GM12891 (cell line): ENCODE measurements at places on chromosomes 5 and 9.

DNA sequence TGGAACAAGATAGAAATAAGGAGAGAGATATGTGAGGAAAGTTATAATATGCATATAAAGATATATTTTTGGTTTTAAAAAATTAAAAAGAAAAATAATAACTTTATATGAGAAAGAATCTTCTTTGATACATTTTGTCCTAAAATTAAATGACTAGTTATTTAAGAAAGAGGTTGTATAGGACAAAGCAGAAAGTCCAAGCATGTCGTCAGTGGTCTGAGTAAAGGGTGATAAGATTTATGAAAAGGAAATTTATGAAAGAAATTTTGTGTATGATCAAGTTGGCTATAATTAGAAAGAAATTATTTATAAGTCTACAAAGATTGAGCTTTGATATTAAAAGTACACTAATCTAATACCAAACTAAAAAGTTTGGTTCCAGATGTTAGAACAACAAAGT, 32.0 kb downstream of the GTF3C4 start:
- DNase-seq, result no peak

GRCh38 chr9:135921749-135922310, 14.5 kb upstream of the CAMSAP1 start:
- no peak for DNase-seq

GRCh38 chr9:137355761-137356365, 53.8 kb upstream of the NRARP start:
- no peak for DNase-seq

DNA sequence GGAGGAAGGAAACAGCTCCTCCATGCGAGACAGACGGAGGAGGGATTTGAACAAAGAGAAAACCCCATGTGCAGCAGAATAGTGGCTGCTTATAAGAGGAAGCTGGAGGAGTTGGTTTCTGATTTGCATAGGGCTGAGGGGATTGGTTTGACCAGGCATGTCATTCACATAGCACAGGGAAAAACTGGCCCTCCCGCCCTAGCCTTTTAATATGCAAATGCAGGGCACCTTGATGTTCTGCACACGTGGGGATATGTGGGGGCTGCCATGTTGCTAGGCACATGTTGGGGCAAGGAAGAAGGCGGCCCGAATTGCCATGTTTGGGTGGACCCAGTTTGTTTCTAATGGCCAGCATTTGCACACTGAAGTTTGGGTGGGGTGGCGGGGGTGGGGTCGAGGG, 42.2 kb downstream of the OSMR start:
- DNase-seq, result no peak

GRCh38 chr5:36691226-36691625, 84.8 kb downstream of the SLC1A3 start:
- no peak for DNase-seq

DNA sequence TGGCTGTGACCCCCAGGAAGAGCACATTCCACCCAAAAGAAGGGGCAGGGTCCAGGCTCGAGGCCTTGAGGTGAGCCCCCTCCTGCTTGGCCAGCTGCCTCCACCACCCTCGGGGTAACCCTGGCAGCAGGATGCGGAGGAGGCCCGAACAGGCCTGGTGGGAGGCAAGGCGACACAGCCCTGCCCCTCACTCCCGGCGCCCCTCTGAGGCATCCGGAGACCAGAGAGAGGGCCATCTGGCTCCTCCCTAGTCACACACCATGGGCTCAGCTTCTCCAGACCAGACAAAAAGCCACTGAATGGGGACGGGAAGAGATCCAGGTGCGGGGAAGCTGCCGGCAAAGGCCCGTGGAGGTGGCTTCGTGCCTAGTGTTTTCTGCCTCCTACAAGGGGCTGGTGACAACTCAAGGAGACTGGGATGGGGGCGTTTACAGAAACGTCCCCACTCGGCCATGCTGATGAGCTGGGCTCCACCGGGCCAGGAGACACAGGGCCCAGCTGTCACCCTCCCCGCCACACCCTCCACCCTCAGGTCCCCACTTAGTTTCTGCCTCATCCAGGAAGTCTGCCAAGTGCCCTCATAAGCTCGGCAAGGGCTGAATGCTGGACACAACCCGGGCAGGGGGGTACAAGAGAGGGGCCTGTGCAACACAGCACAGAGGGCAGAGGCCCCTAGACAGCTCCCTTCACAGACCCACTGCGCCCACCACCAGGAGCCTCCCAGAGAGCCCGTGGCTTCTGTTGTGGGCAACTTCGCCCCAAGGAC, 41.9 kb downstream of the NACC2 start:
- no peak for DNase-seq

DNA sequence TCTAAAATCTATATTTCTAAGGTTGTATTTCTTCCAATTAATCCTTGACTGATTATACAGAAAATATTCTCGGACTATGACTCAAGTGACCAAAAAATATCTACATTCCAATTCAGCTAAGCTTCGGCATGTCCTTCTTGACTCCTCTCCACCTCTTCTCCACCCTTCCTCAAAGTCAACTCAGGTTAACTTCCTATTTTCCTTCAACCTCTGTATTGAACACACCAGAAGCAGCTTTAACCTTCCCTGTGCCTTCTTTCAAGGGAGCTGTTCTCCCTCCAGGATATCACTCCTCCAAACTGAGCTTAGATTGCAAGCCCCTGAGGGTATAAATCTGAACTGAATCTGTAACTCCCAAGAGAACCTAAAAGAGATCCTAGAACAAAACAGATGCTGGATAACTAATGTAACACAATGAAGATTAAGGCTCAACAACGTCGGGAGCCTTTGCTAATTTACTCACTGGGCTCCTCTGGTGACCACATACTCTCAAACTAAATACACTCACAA, 1.1 kb downstream of the SLCO4C1 start:
- no peak for DNase-seq

DNA sequence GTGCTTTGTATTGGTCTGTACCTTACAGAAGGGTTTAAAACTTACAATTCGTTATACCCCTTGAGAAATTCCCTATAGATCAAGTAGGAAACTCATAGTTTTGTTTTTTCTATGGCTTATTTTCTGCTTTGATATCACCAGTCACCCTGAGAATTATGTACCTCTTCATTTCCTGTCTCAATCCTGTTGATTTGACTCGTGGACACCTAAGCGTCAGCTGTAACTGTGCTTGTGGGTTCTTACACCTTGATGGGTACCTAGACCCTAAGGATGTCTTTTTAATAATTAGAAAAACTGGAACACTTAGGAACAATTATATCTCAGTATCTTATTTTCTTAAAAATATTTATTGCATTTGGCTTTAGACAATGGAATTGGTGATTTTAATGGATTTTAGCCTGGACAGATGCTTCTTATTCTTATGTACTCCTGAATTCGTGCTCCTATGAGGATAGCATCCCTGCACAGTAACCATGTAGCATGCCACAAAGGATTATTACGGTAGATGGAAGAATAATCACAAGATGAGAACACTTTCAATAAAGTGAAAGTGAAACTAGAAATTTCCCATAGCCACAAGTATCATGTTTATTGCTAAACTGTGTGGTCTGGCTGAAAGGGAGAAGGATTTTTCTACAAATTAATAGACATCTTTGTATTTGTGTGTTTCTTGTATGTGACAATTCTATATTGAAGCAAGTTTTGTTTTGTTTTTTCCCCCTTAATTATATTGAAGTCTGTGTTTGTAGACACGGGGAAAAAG, 1920.3 kb upstream of the WWC1 start:
- DNase-seq, result no peak

DNA sequence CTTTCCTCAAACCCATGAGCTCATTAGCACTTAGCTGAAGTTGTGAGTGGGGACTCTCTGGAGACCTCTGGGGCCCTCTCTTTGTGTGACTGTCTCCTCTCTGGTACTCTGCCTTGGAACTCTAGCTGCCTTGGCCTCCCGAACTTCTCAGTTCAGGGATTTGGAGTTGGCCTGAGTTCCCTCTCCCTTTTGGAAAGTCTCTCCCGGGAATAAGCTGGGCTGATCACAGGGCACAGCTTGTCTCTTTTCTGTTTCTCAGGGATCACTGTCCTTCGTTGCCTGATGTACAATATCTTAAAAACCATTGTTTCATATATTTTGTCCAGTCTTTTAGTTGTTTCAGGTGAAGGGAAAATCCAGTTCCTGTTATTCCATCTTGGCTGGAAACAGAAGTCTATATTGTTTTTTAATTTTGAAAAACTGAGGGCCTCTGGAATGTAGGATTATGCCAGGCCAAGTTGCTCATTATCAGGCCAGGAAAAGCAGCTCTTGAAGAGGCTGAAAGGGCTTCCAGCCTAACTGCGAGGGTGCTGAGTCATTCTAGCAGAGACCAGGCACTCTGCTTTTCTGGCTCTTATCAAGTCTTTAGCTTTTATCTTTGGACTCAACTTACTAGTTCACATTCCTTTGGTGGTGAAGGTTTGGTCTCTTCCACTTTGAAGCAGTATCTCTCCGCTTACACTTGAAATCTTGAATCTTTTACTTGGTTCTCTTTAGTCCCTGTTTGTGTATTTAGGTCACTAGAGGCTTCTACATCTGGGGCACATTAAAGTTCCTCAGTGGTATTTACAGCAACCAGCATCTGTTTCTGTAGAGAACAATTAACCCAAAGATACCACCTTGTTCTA, 8.4 kb upstream of the RGS3 start:
- no peak for DNase-seq

DNA sequence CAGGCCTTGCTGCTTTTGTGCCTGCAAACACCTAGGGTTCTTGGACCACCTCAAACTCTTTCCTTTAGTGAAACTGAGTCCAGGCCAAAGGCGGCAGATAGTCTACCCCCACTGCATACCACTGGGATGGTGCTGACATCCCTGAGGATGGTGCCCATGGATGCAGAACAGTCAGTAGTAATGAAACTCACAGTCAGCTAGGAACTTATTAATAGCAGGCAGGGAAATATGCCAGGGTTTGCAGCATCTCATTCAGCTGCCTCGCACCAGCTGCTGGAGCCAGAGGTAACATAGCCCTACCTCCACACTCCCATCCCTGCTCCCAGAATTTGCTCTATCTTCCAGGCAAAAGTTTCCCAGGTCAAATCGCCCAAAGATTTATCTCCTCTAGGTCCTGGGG, 189.1 kb downstream of the SREK1 start:
- DNase-seq, result no peak

- no peak for DNase-seq
Observed at GRCh38 chr5:180090769-180091546, 19.4 kb upstream of the RNF130 start.

DNA sequence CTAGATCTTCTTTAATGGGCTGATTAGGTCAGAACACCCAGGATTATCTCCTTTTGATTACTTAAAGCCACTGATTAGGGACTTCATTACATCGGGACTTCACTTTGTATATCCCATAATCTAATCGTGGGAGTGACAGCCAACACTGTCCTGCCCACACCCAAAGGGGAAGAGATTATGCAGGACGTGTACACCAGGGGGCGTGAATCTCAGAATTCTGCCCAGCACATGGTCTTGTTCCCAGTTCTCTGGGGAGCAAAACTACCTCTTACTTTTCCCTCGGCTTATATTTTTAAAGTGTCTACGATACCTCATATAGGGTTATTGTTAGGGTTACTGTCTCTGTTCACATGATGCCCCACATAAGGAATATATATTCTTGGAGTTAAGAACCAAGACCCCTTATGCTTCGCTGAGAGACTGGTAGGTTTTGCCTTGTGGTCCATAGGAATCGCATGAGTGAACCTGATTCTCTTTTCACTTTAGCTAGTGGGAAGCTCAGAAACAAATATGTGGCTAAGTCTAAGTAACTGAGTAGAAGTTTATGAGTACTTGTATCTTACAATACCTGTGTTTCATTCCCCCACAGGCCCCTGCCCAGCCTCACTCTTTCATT, 192.7 kb downstream of the GNA14 start:
- no peak for DNase-seq

DNA sequence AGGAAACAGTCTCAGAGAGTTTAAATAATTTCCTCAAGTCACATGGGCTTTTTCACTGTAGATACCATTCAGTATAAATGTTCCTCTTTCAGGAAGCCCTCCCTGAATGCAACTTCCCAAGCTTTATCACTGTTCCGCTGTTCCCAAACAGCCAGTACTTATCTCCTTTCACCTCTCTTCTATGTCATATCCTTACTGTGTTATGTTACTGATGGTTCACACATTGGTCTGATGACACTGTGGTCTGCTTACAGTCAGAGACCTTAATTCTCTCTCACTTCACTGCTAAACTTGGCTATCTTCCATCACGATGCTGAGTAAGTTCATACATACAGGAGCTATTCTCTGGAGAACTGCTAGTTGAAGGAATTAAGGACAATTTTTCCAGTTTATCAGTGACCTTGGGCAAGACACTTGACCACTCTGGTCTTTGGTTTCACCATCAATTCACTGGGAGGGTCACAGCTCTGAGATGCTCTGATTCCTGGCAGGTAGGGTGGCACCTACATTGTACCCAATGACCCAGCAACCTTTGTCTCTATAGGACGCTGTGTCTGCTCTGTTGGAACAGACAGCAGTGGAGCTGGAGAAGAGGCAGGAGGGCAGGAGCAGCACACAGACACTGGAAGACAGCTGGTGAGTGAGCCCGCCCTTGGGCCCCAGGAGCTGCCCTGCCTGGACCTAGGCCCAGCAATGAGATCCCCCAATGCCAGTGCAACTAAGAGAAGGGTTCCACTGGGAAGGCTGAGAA, 42.1 kb upstream of the RARS1 start:
- no peak for DNase-seq

- DNase-seq, result peak; percentile 1
Observed at GRCh38 chr9:104027295-104027694, 66.8 kb upstream of the SMC2 start.

DNA sequence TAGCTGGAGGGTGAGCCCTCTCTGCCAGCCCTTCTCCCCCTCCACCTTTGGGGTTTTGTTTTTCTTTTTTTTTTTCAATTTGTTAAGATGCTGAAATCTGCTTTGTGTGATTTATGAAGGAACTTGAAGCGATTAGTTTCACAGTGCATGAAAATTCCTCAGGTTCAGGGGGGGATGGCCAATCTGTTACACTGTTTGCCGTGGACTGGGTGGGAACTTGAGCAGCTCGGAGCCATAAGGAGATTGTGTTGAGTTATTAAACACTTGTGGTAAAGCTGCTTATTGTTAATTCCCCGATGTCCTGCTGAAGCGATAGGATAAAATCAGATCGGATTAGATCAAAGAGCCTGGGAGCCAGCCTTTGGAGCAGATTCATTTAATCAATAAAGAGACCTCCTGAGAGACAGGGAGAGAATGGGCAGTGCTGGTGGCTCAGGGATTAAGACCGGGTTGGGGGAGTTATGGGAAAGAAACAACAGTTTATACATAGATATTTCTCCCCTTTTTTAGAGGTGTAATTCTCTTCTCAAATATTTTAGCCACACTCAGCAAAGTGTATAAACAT, 105.8 kb upstream of the SPATA31D4 start:
- DNase-seq, result no peak
